Right lung (tissue), 10 donors: ENCODE measurements at places on chromosomes 4 and X. TPM values are rescaled to one million over a fixed set of nuclear protein-coding genes. Genes with fewer than 3 reads are reported as not detected.
A peak's percentile ranks its signal among the peaks of the same experiment; 100 is the strongest.

GRCh38 chr4:141241986-141242385 is 21.3 kb downstream of the ZNF330 start:
- no peak for DNase-seq

- no peak for DNase-seq
These were observed 17.1 kb downstream of the GPR34 start for GRCh38 chrX:41705680-41706374.

The BEND4 gene
- polyA plus RNA-seq, result 0.12 TPM

- DNase-seq, result no peak
These were observed 35.9 kb upstream of the GUCY1B1 start for GRCh38 chr4:155722816-155723499.

GRCh38 chr4:126495163-126495752 is 1137.5 kb upstream of the INTU start:
- DNase-seq, result no peak

DNA sequence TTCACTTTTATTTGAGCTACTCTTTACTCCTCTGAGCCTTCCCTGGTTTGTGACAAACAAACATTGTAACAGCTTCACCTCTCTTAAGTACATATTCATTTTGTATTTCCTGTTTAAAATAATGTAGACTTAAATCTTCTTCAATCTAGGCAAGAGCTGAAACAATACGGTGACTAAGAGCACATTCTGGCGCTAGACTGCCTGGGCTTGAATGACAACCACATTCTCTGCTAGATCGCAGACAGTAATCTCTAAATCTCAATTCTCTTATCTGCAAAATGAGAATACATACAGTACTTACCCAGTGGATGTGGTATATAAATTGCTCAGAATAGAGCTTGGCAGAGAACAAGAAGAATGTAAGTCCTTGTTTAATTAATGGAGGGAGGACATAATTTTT is 144.8 kb downstream of the ARAP2 start:
- DNase-seq, result no peak

DNA sequence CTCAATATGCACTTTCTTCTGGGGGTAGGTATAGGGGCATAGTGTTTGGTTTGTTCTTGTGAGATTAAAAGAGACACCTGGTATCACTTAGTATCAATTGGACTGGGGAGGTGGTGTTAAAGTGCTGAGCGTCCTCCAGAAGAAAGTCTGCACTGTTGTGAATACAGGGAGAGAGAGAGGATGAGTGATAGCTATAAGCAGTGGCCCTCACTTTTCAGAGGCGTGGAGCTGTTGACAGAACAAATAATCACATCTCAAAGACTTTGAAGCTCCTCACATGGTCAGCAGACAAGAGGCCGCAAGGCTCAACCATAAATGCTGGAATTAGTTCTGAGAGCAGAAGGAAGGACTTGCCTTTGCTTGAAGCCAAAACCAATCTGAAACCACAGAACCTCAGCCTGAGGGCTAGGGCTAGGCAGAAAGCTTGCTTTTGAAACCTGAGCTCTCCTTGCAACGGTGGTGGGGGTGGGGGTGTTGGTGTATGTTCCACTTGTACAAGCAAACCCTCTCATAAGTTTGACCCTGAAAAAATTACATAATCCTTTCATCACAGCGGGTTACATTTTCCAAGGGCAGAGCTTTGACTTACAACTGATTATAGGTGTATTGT is 123.2 kb upstream of the SCML1 start:
- no peak for DNase-seq

- peak; percentile 62 for DNase-seq
These were observed at the start of gene CCDC149 for GRCh38 chr4:24912252-24913118. CCDC149 (minus strand) TSS chr4:24913042; CDS start chr4:24912864, 178 bp downstream.

GRCh38 chr4:159358226-159358625 is 255.3 kb downstream of the RAPGEF2 start:
- no peak for DNase-seq

- DNase-seq, result no peak
These were observed 125.5 kb downstream of the SPRY1 start for GRCh38 chr4:123522081-123522480.
